Tibial artery (tissue), 4 donors: ENCODE measurements at places on chromosomes 12 and 14.

GRCh38 chr12:21169878-21170472, 39.0 kb downstream of the SLCO1B1 start:
- no peak for DNase-seq
- H3K27ac ChIP-seq = no peak overlapping the region
- H3K36me3 ChIP-seq = no peaks in the 10 kb centered on the region
- H3K4me1 ChIP-seq = no peaks in the 10 kb centered on the region
- no peaks in the 10 kb centered on the region for H3K27me3 ChIP-seq

GRCh38 chr12:84222841-84223240, 689.8 kb downstream of the SLC6A15 start:
- H3K27me3 ChIP-seq = no peaks in the 10 kb centered on the region
- no peaks in the 10 kb centered on the region for H3K4me1 ChIP-seq
- no peaks in the 10 kb centered on the region for H3K36me3 ChIP-seq
- H3K27ac ChIP-seq = no peak overlapping the region
- no peak for DNase-seq

GRCh38 chr12:58695263-58695662, 225.0 kb downstream of the LRIG3 start:
- H3K4me3 ChIP-seq = no peak overlapping the region
- H3K27me3 ChIP-seq = no peaks in the 10 kb centered on the region
- H3K4me1 ChIP-seq = no peaks in the 10 kb centered on the region
- no peak overlapping the region for H3K27ac ChIP-seq
- no peaks in the 10 kb centered on the region for H3K36me3 ChIP-seq

DNA sequence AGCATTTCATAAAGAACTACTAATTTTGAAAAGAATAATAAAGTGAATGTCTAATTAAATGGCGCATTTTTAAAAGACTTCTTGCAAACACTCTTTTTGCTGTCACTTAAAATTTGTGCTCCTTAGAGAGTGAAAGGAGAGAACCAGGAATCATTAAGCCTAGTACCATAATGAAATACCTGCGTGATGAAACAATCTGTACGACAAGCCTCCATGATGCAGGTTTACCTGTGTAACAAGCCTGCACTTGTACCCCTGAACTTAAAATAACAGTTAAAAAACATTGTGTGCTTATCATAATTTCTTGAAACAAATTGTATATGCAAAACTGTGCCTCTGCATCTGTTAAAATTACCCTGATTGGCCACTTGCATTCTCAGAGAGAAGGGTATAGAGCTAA, 108.1 kb downstream of the MGAT4C start:
- no peak overlapping the region for H3K4me3 ChIP-seq
- no peak overlapping the region for H3K27ac ChIP-seq
- H3K36me3 ChIP-seq = no peaks in the 10 kb centered on the region
- H3K27me3 ChIP-seq = no peaks in the 10 kb centered on the region

DNA sequence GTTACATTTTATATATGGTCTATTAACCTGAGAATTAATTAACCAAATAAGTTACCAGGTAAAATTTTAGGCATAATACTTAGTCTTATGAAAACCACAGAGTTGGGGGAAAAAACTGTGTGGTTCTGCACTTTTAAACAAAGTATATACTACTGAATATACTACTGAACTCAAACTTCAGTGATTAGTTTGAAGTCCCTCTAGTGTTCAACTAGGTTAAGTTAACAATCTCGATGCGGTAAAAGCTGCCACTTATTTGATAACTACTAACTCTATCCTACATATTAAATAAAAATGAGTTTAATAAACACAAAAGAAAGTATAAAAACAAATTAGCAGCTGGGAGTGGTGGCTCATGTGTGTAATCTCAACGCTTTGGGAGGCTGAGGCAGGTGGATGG, 56.7 kb downstream of the MED13L start:
- H3K4me1 ChIP-seq = peaks cover 53% of the 10 kb centered on the region
- no peak overlapping the region for H3K4me3 ChIP-seq
- peak overlapping the region; percentile 10 for H3K27ac ChIP-seq
- DNase-seq = no peak

- H3K4me1 ChIP-seq = no peaks in the 10 kb centered on the region
- H3K27ac ChIP-seq = no peak overlapping the region
- no peak overlapping the region for H3K4me3 ChIP-seq
Observed at GRCh38 chr14:55436931-55437330, 3.5 kb downstream of the TBPL2 start.

DNA sequence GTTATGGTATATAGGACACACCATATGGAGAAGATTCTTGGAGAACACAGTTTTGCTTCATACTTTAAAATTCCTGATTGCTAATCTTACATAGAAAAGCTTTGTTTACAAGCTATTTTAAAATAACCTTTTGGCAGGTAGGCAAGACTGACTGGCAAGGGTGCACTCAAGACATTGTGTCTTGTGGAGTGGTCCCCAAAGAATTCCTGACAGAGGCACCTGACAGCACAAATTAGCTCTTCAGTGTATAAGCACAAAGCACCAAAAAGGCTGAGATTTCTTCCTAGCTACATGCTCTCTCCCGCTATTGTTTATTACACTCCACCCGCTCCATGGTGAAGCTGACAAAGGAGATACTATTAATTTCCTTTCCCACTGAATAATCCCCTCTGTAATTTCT, 139.4 kb downstream of the MON2 start:
- no peaks in the 10 kb centered on the region for H3K36me3 ChIP-seq
- no peak overlapping the region for H3K4me3 ChIP-seq
- H3K4me1 ChIP-seq = no peaks in the 10 kb centered on the region
- H3K27me3 ChIP-seq = no peaks in the 10 kb centered on the region
- DNase-seq = no peak
